ENCODE measurements at places on chromosomes 12 and 14. TPM values are rescaled to one million over a fixed set of nuclear protein-coding genes. Genes with fewer than 3 reads are reported as not detected.

PCNX4 gene
- 30.0 TPM for polyA plus RNA-seq

RNASE4 gene
- polyA plus RNA-seq: 1.2 TPM

DNA sequence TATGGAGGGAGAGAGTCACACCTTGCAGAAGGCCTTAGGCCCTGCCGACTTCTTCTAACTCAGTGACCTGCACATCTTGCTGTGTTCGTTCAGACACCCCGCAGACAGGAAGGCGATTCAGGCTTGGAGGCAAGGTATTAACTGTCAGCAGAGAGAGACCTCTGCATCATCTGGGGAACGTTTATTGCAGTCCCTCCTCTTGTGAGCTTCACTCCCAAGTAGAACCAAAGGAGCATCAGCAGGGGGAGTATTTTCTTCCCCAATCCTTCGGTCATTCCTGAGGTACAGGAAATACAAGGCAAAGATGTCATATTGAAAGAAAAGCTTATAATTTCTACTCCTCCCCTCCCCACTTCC lies 217.9 kb downstream of the CRADD start:
- no peak for DNase-seq

- no peak for DNase-seq
Measured at GRCh38 chr12:52052468-52053186, 1.4 kb downstream of the NR4A1 start.

DNA sequence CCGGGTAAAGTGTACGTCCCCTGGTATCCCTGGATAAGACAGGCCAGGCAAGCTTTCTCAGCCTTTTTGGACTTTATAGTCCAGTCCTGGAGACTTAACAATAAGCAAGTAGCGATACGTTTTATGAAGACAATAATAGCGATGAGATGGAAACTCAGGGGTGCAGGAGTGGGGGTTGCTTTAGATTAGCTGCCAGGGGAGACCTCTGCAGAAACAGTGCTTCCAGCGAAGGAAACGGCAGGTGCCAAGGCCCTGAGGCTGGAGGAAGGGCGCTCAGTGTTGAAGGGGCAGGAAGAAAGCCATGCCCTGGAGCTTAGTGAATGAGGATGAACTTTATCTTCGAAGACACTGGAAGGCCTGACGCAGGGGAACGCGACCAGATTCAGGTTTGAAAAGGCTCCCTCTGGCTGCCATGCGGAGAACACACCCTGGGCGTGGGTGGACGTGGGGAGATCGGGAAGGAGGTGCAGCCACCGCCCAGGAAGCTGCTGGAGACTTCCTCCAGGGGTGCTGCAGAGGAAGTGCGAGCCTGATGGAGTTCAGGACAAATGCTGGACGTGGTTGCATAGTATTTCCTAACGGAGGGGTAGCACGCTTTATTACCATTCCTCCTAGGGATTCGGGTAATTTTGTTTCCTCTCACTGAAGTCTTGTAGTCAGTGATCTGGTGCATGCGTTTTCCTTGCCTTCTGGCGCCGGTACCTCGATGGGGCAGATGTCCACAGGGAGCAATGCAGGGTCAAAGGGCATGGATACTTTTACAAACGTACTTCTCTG lies 26.1 kb upstream of the UBC start:
- DNase-seq: peak; percentile 88

DNA sequence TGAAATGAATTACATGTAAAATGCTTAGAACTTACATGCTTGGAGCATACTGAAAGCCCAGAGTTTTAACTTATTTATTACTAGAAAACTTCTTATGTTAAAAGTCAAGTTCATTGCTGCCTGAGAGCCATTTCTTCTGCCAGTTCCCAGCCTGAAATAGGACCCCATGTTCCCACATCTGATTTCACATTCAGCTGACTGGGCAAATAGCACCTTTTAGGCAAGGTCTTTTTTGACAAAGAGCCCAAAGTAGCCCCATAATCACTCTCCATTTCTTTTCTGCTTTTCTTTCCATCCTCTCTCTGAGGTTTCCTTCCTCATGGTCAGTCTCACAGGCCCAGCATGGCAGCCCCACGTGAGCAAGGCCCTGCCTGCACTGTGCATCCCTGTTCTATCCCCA lies 1.1 kb upstream of the ARPC3 start:
- no peak for DNase-seq

DNA sequence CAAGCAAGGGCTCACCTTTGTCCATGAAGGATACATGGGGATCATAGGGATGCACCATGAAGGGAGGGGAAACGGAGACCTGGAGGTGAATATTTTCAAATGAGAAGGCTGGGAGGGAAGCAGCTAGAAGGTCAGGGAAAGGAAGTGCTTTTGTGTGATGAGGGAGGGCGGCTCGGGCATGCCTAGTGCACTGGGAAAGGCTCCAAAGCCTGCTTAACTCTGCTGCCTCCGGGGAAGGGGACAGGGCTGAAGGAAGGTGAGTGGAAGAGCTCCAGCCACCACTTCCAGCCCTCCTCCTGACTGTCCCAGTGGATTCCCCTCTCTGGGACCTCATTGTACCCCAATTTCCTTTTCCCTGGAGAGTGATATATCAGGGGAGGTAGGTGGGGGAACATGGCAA lies 149.4 kb upstream of the PRMT8 start:
- DNase-seq: no peak

DNA sequence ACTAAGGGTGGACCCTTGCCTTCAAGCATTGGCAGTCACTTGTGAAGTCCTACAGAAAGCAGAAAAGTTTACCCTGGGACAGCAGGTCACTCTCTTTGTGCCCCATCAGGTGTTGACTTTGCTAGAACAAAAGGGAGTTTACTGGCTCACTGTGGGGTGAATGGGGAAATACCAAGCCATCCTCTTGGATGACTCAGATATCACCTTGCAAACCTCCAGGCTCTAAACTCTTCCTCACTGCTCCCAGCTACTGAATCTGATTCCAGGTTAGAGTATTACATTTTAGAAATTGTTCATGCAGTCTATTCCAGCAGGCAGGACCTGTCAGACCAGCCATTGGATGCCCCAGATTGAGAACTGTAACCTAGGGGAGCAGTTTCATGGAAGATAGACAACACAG lies 7.3 kb upstream of the EDDM3B start:
- no peak for DNase-seq

GRCh38 chr14:104976198-104977007 lies 1.8 kb downstream of the AHNAK2 start:
- DNase-seq: no peak

DNA sequence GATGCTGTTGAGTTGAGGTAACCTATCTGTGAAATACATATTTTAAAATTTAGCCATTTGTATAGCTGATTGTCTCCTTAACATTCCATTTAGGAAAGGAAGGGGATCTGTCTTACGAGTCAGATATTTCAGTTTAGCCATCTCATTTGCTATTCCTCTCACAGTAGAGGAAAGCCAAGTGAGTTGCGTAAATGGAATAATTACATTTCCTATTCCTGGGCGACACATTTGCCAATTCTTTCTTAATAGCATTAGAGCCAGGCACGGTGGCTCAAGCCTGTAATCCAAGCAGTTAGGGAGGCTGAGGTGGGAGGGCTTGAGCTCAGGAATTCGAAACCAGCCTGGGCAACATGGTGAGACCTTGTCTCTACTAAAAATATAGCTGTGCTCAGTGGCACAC lies 116.3 kb downstream of the TMX1 start:
- DNase-seq: peak; percentile 48

Data from brain (organoid and tissue), 16 donors.